ENCODE measurements at places on chromosomes 7 and 10. TPM values are rescaled to one million over a fixed set of nuclear protein-coding genes. Genes with fewer than 3 reads are reported as not detected.
A peak's percentile ranks its signal among the peaks of the same experiment; 100 is the strongest.

GRCh38 chr10:12564173-12564572 is 214.8 kb downstream of the CAMK1D start:
- H3K4me1 ChIP-seq, result peaks cover 19% of the 10 kb centered on the region
- H3K4me3 ChIP-seq, result no peak overlapping the region
- DNase-seq, result no peak
- no peak overlapping the region for H3K27ac ChIP-seq
- no peaks in the 10 kb centered on the region for H3K36me3 ChIP-seq

The ENKUR gene
- not detected for total RNA-seq

The PON1 gene
- total RNA-seq, result not detected

DNA sequence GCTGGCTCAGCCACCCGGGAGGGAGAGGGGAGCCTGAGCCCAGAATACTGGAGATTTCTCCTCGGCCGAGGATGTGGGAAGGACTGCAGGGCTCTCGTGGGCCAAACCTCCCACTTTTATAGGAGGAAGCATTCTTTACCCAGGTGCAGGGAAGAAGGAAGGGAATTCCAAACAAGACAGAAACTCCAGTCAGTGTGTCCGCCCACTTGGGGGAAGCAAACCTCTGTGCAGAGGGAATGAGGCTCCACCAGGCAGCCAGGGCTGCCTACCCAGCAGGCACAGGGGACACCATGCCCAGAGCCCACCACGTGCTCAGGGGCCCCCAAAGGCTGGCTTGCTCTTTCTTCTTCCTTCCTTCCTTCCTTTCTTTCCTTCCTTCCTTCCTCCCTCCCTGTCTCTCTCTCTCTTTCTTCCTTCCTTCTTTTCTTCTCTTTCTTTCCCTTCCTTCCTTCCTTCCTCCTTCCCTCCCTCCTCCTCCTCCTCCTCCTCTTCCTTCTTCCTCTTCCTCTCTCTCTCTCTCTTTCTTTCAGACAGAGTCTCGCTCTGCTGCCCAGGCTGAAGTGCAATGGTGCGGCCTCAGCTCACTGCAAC is 15.4 kb upstream of the FZD9 start:
- H3K27me3 ChIP-seq, result no peaks in the 10 kb centered on the region
- H3K36me3 ChIP-seq, result no peaks in the 10 kb centered on the region
- no peak for DNase-seq
- H3K27ac ChIP-seq, result no peak overlapping the region

- H3K36me3 ChIP-seq, result no peaks in the 10 kb centered on the region
- H3K27me3 ChIP-seq, result no peaks in the 10 kb centered on the region
- no peak overlapping the region for H3K4me3 ChIP-seq
- no peak overlapping the region for H3K27ac ChIP-seq
- no peak for DNase-seq
- H3K4me1 ChIP-seq, result peaks cover 10% of the 10 kb centered on the region
These were observed 78.6 kb upstream of the MPP7 start for GRCh38 chr10:28381466-28381865.

The INHBA gene
- 30.4 TPM for total RNA-seq

- no peaks in the 10 kb centered on the region for H3K27me3 ChIP-seq
- DNase-seq, result no peak
- peaks cover 35% of the 10 kb centered on the region for H3K4me1 ChIP-seq
These were observed 396 bp downstream of the PSMG3 start for GRCh38 chr7:1569440-1569832.

- H3K4me1 ChIP-seq, result peaks cover 4% of the 10 kb centered on the region
- DNase-seq, result no peak
- no peak overlapping the region for H3K27ac ChIP-seq
- H3K27me3 ChIP-seq, result no peaks in the 10 kb centered on the region
- H3K4me3 ChIP-seq, result no peak overlapping the region
These were observed 254.4 kb upstream of the ZMIZ1 start for GRCh38 chr10:78814407-78814806.

The PLAU gene
- 38.3 TPM for total RNA-seq

DNA sequence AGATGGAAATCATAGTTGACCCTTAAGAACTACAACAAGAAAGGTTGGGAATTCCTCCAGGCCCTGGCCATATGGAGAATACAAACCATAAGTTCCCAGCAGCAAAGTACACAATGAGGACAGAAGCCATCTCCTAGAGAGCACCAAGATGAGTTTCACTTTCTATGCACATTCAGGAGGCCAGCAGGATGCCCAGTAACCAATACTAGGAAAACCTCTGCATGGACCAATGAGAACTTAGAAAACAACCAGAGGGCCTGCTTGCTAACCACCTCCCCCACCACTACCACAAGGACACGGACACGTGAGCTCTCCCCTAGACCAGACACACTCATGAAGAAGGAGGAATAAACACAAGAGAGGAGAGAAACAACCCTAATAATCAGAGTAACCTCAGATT is 56.3 kb downstream of the IFIT5 start:
- H3K4me3 ChIP-seq, result no peak overlapping the region
- H3K36me3 ChIP-seq, result no peaks in the 10 kb centered on the region

GRCh38 chr7:102061981-102062390 is 224.7 kb upstream of the SH2B2 start:
- DNase-seq, result no peak
- no peaks in the 10 kb centered on the region for H3K27me3 ChIP-seq
- H3K27ac ChIP-seq, result no peak overlapping the region
- no peaks in the 10 kb centered on the region for H3K36me3 ChIP-seq
- no peak overlapping the region for H3K4me3 ChIP-seq
- H3K4me1 ChIP-seq, result peaks cover 18% of the 10 kb centered on the region

The GPR85 gene
- not detected for total RNA-seq

The MACROH2A2 gene
- total RNA-seq, result 14.6 TPM

The PNLIP gene
- not detected for total RNA-seq

DNA sequence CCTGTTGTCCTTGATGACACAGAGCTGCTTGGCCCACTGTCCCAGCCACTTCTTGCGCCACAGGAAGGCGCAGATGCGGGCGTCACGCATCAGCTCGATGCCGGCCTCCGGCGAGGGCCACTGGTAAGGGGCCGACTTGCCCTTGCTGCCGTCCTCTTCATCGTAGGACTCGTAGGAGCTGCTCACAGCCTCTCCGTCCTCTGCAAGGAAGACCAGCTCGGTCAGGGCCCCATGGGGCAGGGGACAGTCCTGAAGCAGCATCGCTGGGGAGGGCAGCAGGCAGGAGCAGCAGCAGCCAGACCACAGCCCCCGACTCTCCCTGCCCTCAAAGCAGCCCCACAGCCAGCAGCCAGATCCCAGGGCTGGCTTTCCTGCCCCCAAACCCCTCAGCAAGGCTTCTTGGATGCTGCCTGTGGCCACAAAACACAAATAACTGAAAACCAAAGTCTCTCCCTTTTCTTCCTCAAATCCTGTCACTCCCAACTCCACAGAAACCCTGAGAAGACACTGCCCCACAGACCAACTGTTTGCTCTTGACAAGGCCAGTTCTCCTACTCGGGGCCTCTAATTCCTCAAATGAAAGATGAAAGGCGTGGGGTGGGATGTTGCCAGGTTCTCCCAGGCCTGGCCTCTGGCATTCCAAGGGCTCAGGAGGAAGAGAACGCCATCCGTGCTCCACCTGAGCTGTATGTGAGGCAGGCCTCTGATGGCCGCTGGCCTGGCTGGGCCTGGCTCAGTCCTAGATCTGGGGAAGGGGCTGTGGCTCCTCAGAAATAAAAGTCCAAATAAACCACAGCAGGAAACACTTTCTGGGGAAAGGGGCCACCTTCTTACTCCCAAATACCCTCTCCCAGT is 76.7 kb downstream of the VWA2 start:
- DNase-seq, result no peak
- no peak overlapping the region for H3K27ac ChIP-seq
- no peaks in the 10 kb centered on the region for H3K27me3 ChIP-seq
- no peaks in the 10 kb centered on the region for H3K4me1 ChIP-seq
- no peak overlapping the region for H3K4me3 ChIP-seq
- no peaks in the 10 kb centered on the region for H3K36me3 ChIP-seq

- H3K4me3 ChIP-seq, result no peak overlapping the region
- H3K27me3 ChIP-seq, result no peaks in the 10 kb centered on the region
- no peaks in the 10 kb centered on the region for H3K36me3 ChIP-seq
These were observed 20.4 kb downstream of the LRRC72 start for GRCh38 chr7:16546921-16547505.

The LRIT1 gene
- total RNA-seq, result not detected

The C7orf33 gene
- not detected for total RNA-seq

- DNase-seq, result no peak
- peak overlapping the region; percentile 38 for H3K27ac ChIP-seq
- no peaks in the 10 kb centered on the region for H3K36me3 ChIP-seq
- H3K4me1 ChIP-seq, result peaks cover 50% of the 10 kb centered on the region
These were observed 7.8 kb downstream of the ELMO1 start for GRCh38 chr7:37440738-37441385.

DNA sequence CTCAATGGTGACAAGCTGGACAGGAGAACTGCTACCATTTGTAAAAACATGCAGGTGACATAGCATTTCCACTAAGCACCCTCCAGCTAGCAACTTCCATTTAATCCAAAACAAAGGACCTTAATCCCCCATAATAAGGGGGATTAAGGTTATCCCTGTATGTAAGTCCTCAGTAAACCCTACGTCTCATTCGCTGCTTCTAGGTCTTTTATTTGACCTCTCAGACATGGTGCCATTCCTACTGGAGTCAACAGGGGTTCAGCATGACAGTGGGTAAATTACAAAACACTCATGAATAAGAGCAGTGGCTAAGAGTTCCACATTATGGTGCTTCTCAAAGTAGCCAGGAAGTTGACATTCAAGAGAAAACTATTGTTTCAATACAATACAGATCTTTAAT is 121.8 kb upstream of the CAV2 start:
- peaks cover 8% of the 10 kb centered on the region for H3K4me1 ChIP-seq
- no peak overlapping the region for H3K27ac ChIP-seq
- H3K27me3 ChIP-seq, result no peaks in the 10 kb centered on the region
- no peak overlapping the region for H3K4me3 ChIP-seq
